GM04503 (cell line): ENCODE measurements at places on chromosomes 5 and 9.
A peak's percentile ranks its signal among the peaks of the same experiment; 100 is the strongest.

GRCh38 chr9:69519470-69520240 is 152.5 kb downstream of the APBA1 start:
- no peak for DNase-seq

GRCh38 chr5:1162276-1162675 is 39.1 kb upstream of the SLC6A19 start:
- no peak for DNase-seq

GRCh38 chr5:67089200-67089725 is 107.3 kb downstream of the CD180 start:
- DNase-seq = peak; percentile 9

- no peak for DNase-seq
Observed at GRCh38 chr9:99748676-99749075, 73.0 kb upstream of the NR4A3 start.

DNA sequence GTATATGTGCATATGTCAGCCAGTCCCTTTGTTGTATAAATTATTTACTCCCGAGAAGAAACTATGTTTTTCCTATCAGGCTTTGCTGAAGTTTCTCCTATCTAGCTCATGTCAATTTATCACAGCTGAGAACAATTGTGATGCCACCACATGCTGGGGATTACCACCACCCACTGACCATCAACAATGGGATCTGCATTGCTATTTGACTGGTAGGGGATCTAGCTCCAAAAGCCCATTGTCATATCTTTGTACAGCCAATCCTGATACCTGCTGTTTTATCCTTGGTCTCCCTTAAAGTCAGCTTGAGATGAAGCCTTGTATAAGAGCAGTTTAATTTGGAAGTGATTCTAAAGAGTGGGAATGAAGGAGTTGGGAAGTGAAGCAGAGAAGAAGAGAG is 53.9 kb upstream of the KCNN2 start:
- DNase-seq = no peak

DNA sequence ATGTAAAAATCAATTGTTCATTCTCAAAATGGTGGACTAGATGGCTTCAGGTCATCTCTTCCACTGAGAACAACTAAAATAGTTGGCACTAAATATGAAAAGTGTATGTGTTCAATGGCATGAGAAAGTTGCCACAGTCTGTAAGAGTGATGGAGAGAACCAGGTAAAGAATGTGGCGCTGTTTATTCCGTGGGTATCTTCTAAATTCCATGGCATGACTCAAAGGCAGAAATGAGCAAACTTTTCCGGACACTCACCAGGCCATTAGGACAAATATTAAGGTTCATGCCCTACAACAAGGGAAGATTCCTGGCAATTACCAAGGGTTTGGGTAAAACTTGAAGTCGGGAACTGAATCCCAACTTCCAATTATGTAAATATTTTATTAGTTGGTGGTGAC is 825.4 kb upstream of the CDH6 start:
- DNase-seq = no peak

DNA sequence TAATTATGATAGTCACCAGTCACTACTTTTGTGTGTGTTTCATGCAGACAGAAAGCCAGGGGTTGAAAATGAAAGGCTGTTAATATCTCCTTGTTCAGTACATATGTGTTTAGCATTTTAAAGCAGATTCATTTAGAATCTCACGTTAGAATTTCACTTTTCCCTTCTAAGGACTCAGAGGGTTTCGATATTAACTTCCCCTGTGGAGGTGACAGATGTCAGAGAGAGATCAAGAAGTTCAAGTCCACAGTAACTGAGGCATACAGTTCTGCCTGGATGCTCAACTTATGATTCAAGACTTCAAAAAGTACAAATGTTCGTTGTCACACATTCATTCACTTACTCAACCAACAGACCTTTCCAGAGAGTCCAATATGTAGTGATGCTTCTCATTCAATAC is 251.1 kb downstream of the EBF1 start:
- no peak for DNase-seq

DNA sequence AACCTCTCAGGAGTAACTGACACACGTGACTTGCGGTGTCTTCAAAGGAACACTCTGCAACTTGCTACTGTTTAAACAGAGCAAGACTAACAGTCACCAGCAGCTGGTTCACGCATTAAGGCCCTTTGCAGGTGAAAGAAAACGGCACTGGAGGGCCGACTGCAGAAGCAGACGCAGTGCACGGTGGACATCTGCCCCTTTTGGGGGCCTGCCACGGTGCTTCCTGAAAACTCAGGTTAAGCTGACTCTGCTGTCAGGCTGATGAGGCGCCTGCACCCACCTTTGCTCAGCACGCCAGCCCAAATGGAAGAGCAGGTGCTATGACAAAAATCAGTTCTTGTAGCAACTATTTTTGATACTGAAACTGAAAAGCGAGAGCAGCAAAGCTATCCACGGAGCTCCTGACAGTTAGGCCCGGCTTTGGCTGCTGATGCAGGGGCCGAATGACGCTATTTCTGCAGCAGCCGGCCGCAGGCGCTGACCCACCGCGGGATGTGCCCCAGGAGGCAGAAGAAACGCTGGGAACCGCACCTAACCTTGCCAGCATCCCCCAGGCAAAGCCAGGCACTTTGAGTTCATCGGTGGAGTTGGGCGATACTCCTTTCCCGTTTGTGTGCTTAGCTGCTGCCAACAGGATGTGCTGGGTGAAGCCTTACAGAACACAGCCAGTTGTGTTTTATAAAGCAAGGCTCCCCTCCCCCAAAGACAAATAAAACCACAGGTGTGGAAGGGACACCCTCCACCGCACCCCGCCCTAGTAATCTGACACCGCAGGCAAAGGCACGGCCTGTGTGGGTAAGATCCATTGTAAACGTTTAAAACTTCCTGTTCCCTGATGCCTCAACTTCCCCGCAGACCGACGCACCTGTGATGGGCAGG is 21.1 kb upstream of the TERT start:
- no peak for DNase-seq

- DNase-seq = no peak
Observed at GRCh38 chr9:134963546-134963945, 45.8 kb upstream of the FCN1 start.

DNA sequence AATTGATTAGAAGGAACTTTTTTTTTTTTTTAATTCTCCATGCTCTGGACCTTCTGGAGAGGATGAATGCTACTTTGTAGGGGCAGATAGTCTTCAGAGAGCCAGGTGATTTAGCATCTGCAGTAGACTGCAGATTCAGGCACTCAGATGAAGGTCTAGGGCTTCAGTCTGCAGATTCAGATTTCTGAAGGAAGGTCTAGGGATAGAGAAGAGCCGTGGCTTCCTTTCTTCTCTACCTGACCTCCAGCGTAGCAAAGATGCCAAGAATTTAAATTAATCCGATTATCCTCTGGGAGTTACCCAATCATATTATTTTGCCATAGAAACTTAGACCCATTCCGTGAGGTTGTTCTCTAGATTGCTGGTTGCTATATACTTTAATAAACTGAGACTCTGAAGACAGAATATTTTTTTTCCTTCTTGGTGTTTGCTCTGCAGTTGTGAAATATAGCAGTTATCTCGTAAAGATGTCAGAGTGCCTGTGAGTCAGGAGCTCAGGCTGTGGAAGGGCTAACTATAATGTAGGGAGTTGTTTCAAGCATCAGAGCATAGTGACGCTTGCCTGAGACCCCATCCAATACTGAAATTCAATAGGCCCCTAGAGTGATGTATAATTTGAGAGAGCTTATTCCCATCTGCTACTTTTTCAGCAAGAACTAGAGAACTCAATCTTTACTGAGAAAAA is 132.7 kb upstream of the SLC12A2 start:
- no peak for DNase-seq

DNA sequence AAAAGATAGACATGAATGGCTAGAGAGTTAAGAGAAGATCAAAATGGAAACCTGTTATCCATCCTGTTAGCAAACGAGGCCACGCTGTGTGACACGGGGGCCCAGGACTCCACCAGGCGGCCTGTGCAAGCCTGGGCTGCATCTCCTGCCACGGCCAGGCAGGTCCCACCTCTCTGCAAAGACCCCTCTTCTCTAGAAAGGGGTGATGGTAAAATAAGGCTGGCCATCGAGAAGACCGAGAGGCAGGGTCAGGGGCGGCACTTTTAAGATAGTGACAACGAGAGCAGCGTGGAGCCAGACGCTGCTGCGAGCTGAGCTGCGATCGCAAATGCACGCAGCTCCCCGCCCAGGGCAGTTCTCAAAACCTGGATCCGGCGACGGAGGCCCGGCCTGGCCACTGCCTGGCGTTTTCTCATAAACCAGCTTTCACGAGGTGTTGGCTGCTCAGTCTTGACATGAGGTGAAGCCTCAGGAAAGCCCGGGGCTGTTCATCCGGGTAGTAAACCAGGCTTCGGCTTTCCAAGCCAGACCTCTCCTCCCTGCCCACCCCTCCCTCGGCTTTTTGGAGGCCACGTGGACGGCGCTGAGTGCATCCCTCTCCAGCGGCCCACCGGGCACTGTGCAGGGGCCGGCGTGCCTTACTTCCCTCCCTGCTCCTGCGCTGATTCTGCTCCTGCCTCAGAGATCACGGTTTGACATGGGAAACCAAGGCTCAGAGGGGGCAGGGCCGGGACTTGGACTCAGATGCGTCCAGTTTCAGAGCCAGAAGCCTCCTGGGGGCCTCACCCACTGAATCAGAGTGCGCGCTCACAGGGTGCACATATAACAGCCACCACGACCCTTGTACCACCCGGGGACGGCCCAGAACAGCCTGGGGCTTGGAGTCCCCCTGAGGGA is 151.6 kb upstream of the PHYKPL start:
- no peak for DNase-seq

DNA sequence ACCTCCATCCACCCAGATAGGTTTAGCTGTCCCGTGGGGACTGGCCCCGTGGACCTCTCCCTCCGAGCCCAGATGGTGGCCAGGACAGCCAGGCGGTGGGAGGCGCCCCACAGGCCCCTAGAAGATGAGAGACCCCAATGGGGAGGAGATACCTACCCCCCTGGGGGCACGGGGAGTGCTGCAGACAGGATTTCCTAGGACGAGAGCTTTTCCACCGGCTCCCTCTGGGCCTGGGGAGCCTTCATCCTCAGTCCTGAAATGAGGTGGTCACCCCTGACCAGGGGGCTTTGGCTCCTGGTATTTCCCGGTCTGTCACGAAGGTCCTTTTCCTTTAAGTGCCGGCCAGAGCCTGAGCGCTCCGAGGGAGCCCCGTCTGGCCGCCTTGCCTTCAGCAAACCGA is 46.8 kb downstream of the MRPL36 start:
- DNase-seq = no peak

DNA sequence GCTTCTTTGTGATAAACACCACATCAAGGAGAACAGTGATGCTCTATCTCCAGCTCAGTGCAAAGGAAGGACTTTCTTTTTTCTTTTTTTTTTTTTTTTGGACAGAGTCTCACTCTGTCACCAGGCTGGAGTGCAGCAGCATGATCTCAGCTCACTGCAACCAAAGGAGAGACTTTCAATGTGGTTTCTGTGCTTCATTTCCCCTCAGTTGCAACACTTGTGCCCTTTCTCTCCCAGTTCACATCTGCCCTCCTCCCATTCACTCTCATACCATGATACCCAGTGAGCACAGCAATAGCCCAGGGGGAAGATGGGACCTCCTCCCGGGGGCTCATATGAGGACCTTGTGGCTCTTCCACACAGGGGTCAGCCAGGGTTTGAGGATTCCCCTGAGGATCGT is 110.0 kb downstream of the MTRR start:
- DNase-seq = no peak

GRCh38 chr5:57231607-57232006 is 57.7 kb downstream of the GPBP1 start:
- no peak for DNase-seq

GRCh38 chr9:72695365-72695764 is 174.0 kb downstream of the TMC1 start:
- no peak for DNase-seq

- no peak for DNase-seq
Observed at GRCh38 chr5:136128481-136128880, 4.2 kb upstream of the SMAD5 start.

- peak; percentile 84 for DNase-seq
Observed at GRCh38 chr9:129570450-129571297, 50.2 kb downstream of the C9orf50 start.

- no peak for DNase-seq
Observed at GRCh38 chr5:143586781-143587362, 183.4 kb upstream of the NR3C1 start.

- no peak for DNase-seq
Observed at GRCh38 chr5:58466939-58467338, 7.1 kb upstream of the PLK2 start.

- DNase-seq = no peak
Observed at GRCh38 chr5:15573590-15573989, 73.6 kb downstream of the FBXL7 start.

GRCh38 chr9:123724211-123724796 is 205.6 kb downstream of the DENND1A start:
- DNase-seq = no peak

DNA sequence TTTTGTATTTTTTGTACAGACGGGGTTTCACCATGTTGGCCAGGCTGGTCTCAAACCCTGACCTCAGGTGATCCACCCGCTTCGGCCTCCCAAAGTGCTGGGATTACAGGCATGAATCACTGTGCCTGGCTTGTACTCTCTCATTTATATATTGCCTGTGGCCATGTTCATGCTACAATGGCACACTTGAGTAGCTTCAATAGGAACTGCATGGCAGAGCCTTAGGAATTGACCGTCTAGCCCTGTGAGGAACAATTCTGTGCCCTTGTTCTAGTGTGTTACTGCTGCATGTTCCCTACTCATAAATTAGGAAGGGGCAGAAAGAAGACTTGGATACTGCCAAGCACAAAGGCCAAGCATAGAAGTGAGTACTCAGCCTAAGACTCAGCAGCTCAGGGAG is 104.2 kb downstream of the LIFR start:
- DNase-seq = no peak

DNA sequence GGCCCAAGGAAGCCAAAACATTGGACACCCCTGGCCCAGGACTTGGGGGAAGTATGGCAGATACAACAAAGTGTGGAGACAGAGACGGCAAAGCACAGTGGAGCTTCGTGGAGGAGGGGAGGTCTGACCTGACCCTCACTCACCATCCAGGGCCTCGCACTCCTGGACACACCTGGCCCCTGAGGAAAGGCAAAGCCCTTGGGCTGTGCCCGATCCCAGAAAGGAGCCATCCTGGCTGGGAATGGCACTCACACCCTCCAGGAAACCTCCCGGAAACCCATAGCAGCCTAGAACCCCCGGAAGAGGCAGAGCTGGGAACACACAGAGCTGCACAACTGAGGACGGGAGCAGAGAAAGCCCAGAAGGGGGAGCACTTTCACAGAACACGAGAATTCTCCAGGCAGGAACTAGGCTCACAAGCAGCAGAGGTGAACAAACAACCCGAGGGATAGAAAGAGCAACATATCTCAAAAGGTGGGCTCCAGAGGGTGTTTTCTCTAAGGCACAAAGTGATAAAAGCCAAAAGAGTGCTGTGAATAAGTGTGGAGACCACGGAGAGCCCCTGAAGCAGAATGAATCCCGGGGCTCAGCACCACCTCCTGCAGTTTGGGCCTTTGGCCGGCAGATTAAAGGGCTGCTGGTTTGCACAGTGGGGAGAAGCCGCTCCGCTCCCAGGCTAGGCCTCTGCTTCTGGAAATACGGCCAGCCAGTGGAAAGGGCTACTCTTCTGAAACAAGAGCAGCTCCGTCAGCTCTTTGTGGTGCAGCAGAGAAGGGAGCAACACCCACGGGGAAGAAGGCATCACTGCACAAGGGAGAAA is 108.2 kb downstream of the UBE2R2 start:
- peak; percentile 14 for DNase-seq

- DNase-seq = no peak
Observed at GRCh38 chr9:38144421-38144820, 75.4 kb upstream of the SHB start.
